T1000 (cell line): ENCODE measurements at places on chromosomes 12 and 14.

DNA sequence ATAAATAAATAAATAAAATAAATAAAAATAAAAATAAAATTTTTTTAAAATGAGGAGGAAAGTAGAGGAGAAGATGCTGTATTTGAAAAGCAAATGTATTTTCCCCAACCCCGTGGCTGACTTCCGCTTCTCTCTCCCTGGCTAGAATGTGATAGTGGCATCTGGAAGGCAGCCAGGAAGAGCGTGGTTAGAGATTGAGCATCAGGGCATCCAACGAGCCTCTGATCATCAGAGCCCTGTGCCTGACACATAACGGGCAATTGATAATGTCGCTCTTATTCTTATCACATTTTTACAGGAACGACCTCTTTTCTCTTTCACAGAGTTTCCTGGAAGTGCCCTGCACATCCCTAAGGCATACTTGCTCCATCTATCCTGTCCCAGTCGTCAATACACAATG lies 496.9 kb upstream of the TMEM132C start:
- DNase-seq: no peak

GRCh38 chr12:92961949-92962348 lies 32.9 kb upstream of the EEA1 start:
- no peak for DNase-seq

DNA sequence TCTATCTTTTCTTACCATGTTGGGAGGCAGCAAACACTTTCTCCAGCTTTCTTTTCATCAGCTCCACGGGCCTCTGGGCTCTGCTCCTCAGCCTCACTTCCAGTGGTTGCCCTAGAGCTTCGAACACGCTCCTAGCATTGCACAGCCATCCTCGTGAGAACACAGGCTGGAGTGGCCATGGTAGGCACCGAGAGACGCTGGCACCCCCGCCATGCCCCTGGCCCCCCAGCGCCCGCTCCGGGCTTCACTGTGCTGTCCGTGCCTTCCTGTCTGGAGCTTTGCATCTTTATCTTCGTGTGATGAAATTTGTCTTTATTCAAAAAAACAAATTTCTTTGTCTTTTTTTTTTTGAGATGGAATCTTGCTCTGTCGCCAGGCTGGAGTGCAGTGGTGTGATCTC lies 352.2 kb downstream of the TMEM121 start:
- no peak for DNase-seq

- DNase-seq: no peak
Measured at GRCh38 chr12:131164096-131164872, 210.6 kb downstream of the ADGRD1 start.

- DNase-seq: no peak
Measured at GRCh38 chr12:95074766-95075165, 1.3 kb upstream of the NR2C1 start.

- DNase-seq: no peak
Measured at GRCh38 chr14:68639000-68639757, 153.7 kb downstream of the ZFP36L1 start.

GRCh38 chr12:99055299-99055698 lies 410.2 kb downstream of the APAF1 start:
- DNase-seq: no peak

DNA sequence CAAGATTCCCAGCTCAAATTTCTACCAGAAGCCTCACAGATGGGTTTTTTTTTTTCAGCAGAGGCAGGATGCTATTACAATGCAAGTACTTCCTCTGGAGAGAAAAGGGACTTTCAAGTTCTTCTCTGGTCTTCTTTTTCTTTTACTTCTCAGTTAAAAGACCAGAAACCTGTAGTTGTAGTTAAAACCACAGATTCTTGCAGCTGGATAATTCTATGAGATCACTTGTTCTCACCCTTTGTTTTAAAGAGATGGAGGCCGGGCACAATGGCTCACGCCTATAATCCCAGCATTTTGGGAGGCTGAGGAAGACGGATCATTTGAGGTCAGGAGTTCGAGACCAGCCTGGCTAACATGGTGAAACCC lies 47.6 kb upstream of the OVCH1 start:
- DNase-seq: no peak

DNA sequence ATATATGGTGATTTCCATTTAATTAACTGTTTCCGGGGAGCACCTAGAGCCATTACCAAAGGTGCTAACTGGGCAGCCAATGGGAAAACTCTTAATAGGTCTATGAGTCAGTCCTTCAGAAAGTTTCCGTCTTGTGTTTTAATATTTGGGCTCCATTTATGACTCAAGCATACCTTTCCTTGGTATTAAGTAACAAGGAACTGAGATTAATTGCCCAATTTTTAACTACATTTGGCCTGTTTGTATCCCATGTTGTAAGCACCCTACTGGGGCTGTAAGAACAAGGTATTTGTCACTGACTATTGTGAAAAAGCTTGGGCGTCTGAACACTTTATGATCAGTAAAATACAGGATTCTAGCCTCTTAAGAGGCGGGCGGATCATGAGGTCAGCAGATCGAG lies 62.8 kb upstream of the FOXN3 start:
- DNase-seq: no peak

DNA sequence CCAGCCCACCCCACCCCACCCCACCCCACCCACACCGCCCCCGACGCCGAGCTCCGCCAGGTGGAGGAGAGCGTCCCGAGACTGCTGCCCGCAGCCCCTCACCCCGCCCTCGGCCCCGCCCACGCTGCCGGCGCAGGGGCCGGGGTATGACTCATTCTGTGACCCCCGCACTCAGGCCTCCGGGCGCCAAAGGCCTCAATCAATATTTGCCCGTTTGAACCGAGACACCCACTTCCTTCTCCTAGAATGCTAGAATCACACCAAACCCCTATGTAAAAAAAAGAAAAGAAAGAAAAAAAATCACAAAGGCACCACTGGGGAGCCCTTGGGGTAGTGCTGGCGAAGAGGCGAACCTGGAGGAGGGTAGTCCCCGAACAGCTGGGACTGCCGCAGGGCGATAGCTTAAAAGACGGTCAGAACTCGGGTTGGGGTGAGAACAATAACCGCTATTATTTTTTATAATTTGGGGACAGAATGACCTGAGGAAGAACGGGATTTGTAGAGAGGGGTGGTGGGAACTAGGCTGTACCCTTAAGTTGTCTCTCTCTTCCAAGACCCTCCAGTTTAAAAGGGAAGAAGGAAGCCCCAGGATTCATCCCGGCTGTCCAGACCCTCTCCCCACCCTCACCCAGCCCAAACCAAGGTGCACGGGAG lies 894 bp downstream of the KRT8 start:
- no peak for DNase-seq

- no peak for DNase-seq
Measured at GRCh38 chr12:77131977-77132490, 66.7 kb upstream of the E2F7 start.

- no peak for DNase-seq
Measured at GRCh38 chr12:20436316-20436715, 68.0 kb downstream of the PDE3A start.

GRCh38 chr12:63319936-63320633 lies 169.1 kb upstream of the AVPR1A start:
- DNase-seq: peak; percentile 32

GRCh38 chr14:54568821-54569595 lies 2.1 kb downstream of the SAMD4A start:
- DNase-seq: no peak

DNA sequence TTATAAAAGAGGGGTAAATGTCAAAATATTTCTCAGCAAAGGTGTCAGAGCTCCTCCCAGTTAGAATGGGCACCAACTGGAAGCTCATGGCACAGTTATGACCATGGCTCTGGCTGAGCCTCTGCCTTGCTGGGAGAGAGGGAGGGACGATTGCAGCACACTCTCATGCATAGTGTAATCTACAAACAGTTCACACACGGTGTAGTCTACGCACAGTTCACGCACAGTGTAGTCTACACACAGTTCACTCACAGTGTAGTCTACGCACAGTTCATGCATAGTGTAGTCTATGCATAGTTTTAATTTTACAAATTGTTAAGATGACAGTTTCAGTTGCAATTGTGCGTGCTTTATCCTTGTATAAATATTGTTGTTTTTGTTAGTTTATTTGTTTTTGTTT lies 1474.6 kb upstream of the TMEM132C start:
- DNase-seq: no peak
